ENCODE measurements at places on chromosomes 3 and 15.

DNA sequence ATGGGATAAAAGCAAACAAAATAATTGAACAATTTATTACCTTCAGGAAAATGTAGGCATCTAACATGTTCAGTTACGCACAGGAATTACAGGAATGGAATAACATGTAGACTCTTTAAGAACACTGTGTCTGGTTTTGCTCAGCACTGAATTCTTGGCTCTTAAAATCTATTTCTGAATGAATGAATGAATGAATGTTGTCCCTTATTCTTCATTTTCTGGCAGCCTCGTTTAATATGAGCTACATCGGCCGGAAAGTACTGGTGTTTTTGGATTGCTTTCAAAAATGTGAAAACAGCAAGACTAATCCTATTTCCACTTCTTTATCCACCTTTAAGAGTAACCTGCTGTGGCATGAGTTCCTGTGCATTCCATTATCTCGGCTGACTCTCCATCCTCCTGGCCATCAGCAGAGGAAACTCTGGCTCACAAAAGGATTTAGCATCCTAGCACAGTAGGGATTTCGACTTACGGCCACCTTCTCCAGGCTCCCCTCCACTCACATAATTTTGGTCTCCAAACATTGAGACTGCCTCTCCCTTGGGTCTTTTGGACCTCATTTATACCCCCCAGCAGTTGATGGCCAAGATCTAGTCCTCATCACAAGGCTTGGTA is 145.3 kb downstream of the FOXP1 start:
- H3K4me1 ChIP-seq, result no peaks in the 10 kb centered on the region
- H3K36me3 ChIP-seq, result no peaks in the 10 kb centered on the region
- no peak overlapping the region for H3K4me3 ChIP-seq
- H3K27me3 ChIP-seq, result no peaks in the 10 kb centered on the region
- no peak overlapping the region for H3K27ac ChIP-seq

DNA sequence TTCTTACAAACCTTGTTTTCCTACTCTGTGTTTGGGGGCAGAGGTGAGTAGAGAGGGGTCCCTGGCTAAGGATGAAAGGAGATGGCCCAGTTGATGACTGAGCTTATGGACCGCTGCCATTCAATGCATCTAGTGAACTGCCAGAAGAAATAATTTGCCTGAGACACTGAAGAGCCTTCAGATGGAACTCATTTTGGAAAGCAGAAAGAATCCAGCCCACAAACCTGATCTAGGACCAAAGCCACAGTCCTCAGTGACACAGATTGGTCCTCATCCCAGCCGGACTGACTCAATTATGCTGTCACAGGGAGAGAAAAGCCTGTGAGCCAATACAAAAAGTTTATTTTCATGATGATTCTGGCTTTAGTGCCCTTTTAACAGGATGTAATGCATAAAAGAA is 82.7 kb downstream of the CD47 start:
- H3K27ac ChIP-seq, result no peak overlapping the region
- H3K4me1 ChIP-seq, result peaks cover 9% of the 10 kb centered on the region
- no peak for DNase-seq

DNA sequence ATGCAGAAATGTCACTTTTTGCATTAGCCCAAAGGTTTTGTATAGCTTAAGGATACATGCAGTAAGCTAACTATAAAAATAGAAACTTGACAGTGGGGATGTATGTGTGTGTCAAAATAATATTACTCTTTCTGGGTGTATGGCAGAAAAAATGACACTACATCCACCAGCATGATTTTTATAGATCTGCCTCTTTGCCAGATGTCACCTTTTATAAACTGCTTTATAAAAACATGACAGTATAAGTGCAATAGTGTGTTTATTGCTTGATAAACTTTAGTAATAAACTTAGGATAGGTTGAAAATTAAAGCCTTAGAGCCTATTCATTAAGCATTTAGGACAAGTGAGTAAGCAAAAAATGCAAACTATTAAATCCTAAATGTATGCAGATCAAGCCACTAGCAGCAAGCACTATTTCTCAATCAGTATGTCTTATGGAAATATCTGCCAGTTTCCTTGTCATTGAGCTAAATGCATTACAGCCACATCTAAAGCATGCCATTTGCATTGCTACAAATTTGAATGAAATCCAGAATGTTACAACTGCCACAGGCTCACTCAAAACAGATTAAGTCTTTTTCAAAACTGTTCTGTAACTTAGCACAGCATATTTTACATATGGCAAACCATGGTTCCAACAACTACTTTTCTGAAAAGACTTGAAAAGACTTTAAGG is 935.0 kb downstream of the FHIT start:
- H3K36me3 ChIP-seq, result no peaks in the 10 kb centered on the region
- no peaks in the 10 kb centered on the region for H3K4me1 ChIP-seq
- DNase-seq, result peak; percentile 82

DNA sequence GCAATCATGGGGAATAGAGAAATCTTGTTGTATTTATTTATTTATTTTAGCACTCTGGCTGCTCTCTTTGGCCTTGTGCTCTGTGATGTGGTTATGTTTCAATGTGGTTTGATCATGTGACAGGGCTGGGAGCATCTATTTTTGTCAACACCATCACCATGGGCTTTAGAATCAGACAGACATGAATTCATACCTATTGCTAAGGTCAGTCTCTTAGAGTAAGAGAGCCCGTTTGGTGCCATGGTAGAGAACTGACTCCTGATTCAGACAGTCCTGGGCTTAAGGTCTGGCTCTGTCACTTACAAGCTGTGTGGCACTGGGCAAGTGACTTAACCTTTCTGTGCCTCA is 157.0 kb downstream of the RYR3 start:
- no peak overlapping the region for H3K27ac ChIP-seq
- H3K4me3 ChIP-seq, result no peak overlapping the region
- no peaks in the 10 kb centered on the region for H3K36me3 ChIP-seq
- DNase-seq, result no peak

- no peaks in the 10 kb centered on the region for H3K4me1 ChIP-seq
- H3K27me3 ChIP-seq, result no peaks in the 10 kb centered on the region
- no peak overlapping the region for H3K27ac ChIP-seq
- H3K4me3 ChIP-seq, result no peak overlapping the region
- no peak for DNase-seq
These were observed 120.5 kb downstream of the KBTBD8 start for GRCh38 chr3:67118635-67119034.

- no peak for DNase-seq
- H3K36me3 ChIP-seq, result no peaks in the 10 kb centered on the region
- H3K4me1 ChIP-seq, result no peaks in the 10 kb centered on the region
- no peak overlapping the region for H3K27ac ChIP-seq
- H3K4me3 ChIP-seq, result no peak overlapping the region
- H3K27me3 ChIP-seq, result no peaks in the 10 kb centered on the region
These were observed 135.8 kb upstream of the RORA start for GRCh38 chr15:61364871-61365270.

- H3K4me1 ChIP-seq, result no peaks in the 10 kb centered on the region
- H3K27ac ChIP-seq, result no peak overlapping the region
- H3K27me3 ChIP-seq, result peaks cover 8% of the 10 kb centered on the region
- no peaks in the 10 kb centered on the region for H3K36me3 ChIP-seq
These were observed 73.0 kb downstream of the FAM43A start for GRCh38 chr3:194758716-194759115.

DNA sequence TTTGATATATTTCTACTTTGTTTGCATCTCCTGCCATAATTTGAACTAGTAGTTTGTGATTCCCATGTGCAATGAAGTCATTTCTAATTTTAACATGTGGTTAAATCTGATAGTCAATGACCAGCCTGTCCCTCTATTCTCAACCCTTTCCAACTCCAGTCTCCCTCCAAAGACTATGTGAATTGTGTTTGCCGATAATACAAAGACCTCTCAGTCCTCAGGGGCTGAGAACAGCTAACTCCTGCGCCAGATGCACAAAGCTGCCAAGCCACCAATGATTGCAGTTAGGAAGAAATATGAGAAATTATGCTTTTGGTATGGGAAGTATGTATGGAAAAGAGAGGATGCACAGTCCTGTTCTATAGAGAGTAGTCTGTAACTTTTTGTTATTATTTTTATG is 54.0 kb downstream of the KCNH8 start:
- H3K4me3 ChIP-seq, result no peak overlapping the region
- H3K27ac ChIP-seq, result no peak overlapping the region
- no peaks in the 10 kb centered on the region for H3K27me3 ChIP-seq
- H3K36me3 ChIP-seq, result no peaks in the 10 kb centered on the region

- H3K27me3 ChIP-seq, result peaks cover 6% of the 10 kb centered on the region
- H3K27ac ChIP-seq, result no peak overlapping the region
- H3K4me1 ChIP-seq, result peaks cover 2% of the 10 kb centered on the region
These were observed 88.5 kb downstream of the FBLN2 start for GRCh38 chr3:13637311-13637891.

GRCh38 chr3:197168063-197168462 is 130.3 kb downstream of the DLG1 start:
- H3K27ac ChIP-seq, result peak overlapping the region; percentile 14
- H3K4me3 ChIP-seq, result no peak overlapping the region
- H3K36me3 ChIP-seq, result peaks cover 12% of the 10 kb centered on the region
- H3K4me1 ChIP-seq, result peaks cover 4% of the 10 kb centered on the region
- H3K27me3 ChIP-seq, result no peaks in the 10 kb centered on the region
- DNase-seq, result no peak

DNA sequence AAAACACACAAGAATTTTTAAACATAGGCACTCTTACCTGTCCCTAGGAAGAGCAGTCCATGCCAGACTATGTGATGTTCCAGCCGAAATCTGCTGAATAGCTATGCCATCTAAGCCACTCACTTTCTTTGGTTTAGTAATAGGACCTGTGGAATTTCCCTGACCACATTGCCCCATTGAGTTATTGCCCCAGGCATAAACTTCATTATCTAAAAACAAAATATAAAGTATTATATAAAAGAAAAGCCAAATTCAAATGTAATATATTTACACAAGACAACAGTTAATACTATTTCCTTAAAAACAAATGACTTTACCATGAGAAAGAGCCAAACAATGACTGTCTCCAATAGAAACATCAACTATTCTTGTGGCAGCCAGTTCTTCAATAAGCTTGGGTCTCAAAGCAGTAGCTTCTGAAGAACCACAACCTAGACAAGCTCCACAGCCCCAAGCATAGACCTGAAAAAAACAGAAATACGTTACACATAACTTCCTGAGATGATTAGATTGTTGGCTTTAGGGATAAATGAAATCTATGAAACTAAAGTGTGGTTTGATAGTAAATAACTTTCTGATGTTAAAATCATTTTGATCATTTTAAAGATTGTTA is 84.3 kb downstream of the HERC1 start:
- H3K27me3 ChIP-seq, result no peaks in the 10 kb centered on the region
- H3K27ac ChIP-seq, result no peak overlapping the region
- no peak overlapping the region for H3K4me3 ChIP-seq
- H3K36me3 ChIP-seq, result peaks cover 18% of the 10 kb centered on the region
- DNase-seq, result no peak
- H3K4me1 ChIP-seq, result no peaks in the 10 kb centered on the region

All from astrocyte (in vitro differentiated cells and primary cell).